Ascending aorta (tissue), 2 donors: ENCODE measurements at places on chromosomes 7 and 10.

- no peak for DNase-seq
Observed at GRCh38 chr7:133744451-133744850, 382.7 kb upstream of the LRGUK start.

DNA sequence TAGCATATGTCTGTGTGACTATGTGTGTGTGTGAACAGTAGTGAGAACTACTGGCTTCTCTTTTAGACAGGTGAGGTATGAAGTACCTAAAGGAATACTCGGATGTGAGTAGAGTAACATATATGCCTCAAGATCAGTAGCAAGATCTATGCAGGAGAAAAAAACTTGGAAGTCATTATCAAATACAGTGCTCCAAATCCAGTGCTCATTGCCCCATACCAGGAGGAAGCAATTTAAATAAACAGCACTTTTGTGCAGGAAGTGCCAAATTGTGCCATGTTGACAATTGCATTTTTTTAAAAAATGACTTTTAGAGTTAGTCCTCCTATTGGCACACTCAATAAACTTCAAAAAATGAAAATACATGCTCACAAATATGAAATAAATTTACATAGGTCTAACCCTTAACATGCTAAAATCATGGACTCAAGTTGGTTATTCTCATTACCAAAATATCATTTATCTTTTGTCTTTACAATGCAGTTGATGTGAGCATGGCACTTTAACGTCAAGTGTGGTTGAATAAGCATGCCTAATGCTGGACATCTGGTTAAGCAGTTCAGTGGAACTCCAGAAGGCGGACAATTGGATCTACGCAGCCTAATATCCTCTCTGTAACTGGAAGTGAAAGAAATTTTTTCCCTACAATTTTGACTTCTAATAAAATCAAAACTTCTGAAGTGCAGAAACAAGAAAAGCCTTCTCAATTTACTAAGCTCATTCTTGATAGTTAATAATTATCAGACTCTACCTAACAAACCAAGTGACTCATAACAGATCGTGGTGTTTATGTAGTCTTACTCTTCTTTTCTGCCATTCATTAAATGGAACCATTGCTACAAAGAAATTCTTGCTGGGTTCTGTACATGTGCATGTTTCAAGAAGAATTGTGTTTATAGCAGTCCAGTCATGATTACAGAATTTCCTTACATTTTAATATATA lies 195.2 kb downstream of the MDFIC start:
- DNase-seq, result no peak

DNA sequence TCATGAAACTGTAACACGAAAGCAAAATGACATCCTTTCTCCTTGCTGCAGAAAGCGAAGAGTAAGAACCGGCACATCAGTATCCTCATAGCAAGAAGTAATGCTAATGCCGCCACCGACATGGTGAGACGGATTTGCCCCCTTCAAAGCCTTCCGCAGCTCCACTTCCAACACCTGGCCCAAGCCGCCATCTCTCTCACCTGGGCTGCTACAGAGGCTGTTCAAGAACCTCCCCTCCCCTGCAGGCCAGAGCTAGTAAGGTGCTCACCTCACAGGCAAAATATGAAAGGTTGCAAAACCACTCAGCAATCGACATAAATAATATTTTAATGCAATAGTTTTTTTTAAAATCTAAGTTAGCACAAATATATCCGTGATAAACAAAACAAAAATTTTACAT lies 123.9 kb upstream of the FRMD4A start:
- DNase-seq, result peak; percentile 21

GRCh38 chr7:24709585-24710360 lies 47.5 kb downstream of the GSDME start:
- DNase-seq, result no peak

DNA sequence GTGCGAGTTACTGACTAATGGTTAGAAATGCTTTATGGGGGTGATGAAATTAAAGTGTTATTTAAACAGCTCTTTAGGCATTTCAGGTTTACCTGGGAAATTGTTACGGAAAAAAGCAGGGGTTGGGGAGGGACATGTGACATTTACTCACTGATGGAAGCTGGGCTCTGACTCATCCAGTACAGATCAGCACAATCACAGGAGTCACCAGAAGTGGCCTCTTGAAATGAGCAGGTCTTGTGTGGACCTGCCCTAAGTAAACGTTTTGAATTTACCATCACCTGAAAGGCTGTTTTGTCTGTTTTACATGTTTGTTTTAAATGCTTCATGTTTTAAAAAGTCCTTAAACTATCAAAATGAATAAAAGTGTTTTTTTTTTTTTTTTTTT lies 2.3 kb downstream of the GLRX3 start:
- no peak for DNase-seq

GRCh38 chr10:80171248-80171660 lies 34.1 kb downstream of the ANXA11 start:
- DNase-seq, result no peak

DNA sequence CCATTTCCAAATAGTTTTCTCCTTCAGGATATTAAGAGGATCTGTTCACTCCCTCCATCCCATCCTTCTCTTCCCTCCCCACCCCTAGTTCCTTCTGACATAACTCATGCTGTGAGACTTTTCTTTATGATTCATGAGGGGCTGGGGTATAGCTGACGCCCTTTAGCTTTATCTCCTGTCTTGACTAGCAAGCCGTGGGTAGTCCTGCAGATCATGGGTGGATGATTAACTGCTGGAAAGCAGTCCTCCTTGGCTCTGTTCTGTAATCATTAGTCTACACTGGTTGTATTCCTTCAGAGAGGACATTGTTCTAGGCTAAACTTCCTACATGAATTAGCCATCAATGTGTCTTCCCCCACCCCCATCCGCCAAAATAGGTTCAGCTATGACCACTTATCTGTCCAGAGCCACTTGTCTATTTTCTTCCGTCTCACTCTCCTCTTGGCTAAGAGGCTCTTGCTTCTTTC lies 135.4 kb downstream of the LRRC4 start:
- DNase-seq, result no peak

GRCh38 chr10:78535716-78536218 lies 502.1 kb downstream of the RPS24 start:
- no peak for DNase-seq

- no peak for DNase-seq
Observed at GRCh38 chr10:35150308-35150707, 23.7 kb downstream of the CREM start.

GRCh38 chr7:47407821-47408674 lies 173.9 kb downstream of the TNS3 start:
- no peak for DNase-seq

DNA sequence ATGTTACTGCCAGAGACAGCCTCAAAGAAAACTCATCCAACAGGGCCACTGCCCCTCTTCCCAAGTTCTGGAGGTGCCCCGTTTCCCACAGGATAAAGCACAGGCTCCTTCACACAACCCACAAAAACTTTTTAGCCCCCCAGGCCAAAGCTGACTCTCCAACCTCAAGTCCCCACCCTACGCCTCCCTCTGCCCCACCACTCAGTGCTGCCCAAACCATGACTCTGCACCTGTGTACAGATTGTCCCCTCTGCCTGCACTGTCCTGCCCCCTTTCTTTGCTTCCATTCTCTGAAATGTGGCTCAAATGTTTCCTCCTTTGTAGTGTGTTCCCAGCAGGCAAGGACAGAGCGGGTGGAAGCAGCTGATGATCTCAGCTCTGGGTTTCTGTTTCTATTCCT lies 284.0 kb downstream of the GRID1 start:
- no peak for DNase-seq
